ENCODE measurements at places on chromosomes 4 and X.
A peak's percentile ranks its signal among the peaks of the same experiment; 100 is the strongest.

DNA sequence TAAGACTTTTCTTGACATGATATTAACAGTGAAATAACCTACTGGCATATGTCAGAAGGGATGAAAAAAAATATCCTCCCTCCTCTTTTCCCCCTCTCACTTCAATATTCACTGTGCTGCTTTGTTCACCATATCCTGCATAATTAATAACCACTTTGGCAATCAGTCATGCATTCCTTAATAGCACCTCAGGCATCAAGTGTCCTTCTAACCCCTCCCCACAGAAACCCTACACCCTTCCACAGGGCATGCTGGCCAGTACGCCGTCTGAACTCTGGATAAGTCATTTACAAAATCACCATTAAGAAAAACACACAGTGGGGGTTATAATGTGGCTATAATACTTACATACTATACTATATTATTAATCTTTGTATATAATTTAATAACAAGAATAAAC, 165.9 kb downstream of the PDGFC start:
- DNase-seq, result no peak

DNA sequence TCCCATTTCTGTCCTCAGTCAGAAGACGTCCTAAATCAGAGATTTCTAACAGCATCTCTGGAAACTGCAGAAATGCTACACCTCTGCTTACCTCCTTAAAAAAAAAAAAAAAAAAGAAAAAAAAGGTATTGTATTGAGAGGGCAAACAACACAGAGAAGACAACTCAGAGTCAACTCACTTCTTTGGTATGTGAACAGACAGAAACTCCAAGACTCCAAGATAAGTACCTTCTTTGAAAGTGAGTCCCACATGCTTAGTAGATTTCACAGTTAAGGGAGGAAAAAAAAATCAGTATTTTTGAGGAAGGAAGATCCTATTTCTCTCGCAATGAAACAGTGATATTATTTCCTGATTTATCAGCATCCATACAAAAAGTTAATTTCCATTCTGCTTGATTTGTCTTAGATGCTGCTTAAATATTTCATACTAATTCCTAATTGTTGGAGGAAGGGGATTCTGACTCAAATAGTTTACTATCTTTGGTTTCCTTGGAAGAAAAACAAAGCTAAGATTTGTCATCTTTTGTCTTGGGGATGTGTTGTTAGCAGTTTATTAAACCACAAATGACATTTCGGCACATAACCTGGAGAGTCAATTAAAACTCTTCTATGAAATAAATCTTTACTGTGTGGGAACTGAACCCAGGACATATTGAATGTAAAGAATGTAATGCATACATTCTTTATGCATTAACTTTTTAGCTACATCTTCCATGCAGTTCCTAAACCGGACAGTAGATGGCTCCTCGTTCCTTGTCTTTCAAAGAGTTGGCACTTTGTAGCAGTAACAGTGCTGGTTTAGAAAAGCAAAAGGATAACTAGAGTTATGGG, 4.7 kb downstream of the RASGEF1B start:
- DNase-seq, result peak; percentile 62

DNA sequence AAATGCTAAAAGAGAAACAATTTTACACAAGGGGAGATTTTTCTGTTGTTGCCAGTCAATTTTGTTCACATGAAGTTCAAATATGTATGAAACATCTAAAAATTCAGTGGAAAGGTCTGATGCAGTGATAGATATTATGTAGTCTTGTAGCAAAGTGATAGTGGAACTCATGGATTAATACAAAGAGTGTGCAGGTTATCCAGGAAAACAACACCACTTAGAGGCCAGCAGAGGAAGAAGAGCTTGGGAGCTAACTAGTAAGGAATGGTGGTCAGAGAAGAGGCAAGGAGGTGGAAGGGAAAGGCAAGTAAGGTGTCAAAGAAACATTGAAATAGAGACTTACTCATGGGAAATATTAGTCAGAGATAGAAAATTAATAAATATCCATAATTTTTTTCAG, 395.6 kb downstream of the MAPK10 start:
- DNase-seq, result no peak

GRCh38 chr4:66572949-66573348, 902.7 kb upstream of the EPHA5 start:
- DNase-seq, result no peak

DNA sequence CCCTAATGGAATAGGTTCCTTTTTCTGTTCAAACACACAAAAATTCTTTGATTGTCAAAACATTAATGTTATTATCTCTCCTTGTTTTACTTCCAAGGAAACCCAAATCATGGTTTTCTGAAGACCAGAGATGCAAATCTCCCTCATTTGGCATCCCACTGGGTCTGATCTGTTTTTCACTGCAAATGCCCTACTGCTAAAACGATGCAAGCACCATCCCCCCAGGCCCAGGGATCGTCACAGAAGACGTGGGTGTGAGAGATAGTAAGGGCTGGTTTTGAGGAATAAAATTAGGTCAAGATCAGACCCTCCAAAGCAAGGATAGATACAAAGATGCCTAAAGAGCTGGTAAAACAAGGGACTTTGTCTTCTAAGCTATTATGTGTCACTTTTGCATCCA, 33.6 kb downstream of the GSPT2 start:
- no peak for DNase-seq

GRCh38 chrX:38494239-38494823, 67.0 kb upstream of the TSPAN7 start:
- no peak for DNase-seq
